ENCODE measurements at places on chromosomes 2 and 18.

DNA sequence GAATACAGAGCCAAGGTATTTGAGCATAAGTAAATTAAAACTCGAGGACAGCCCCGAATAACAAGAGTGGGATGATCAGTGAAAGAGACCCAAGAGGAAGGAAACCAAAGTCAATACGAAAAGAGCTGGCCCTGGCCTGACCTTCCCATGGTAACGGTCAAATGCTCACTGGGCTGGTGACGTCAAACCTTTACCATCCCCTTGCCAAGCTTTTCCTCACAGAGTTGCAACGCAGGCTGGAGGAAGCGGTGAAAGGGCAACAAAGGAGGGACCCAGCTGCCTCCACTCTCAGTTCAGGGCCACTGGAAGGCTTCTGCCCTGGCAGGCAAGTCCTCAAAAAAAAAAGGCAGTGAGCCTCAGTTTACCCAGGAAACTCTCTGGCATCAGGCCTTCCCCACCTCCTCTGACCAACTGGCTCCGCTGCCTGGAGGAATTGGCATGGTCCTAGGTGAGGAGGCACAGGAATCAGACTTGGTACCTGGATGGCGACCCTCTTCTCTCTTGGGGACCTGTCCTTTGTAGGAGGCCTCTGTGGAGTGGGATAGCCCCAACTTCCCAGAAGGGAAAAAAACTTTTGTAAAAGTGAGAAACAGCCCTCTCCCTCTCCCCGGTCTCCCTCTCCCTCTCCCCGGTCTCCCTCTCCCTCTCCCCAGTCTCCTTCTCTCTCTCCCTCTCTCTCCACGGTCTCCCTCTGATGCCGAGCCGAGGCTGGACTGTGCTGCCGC is 212.4 kb downstream of the ANAPC1 start:
- no peak for DNase-seq

DNA sequence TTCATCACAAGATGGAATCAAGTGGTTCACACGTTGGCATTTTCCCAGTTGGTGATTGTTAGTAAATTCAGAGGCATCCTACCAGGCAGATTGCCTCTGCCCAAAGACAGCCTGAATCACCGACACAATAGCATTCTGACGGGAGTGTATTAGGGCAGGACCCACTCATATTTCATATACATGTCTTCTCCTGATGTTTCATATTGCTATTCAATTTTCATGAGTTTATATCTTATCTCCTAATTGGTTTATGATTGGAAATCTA is 14.5 kb upstream of the BMP10 start:
- no peak for DNase-seq

- no peak for DNase-seq
Measured at GRCh38 chr2:18993756-18994338, 364.6 kb downstream of the OSR1 start.

DNA sequence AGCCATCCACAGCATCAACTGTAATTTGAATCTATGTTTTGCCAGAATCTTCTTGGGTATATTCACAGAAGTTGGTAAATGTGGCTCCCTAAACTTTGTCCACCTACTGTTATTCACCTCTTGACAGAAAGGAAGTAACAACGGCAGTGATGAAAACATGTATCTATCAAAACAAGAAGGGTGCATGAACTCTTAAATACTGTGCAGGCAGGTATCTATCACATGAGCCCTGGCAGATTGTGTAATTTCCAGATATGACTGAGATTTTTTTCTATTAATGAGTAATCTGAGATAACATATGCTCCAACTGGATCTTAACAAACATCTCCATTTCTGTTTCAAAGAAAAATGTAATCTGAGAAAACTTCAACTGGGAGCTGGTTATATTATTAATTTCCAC is 36.6 kb downstream of the SFT2D3 start:
- no peak for DNase-seq

GRCh38 chr2:98892871-98893270 is 43.2 kb downstream of the CRACDL start:
- no peak for DNase-seq

DNA sequence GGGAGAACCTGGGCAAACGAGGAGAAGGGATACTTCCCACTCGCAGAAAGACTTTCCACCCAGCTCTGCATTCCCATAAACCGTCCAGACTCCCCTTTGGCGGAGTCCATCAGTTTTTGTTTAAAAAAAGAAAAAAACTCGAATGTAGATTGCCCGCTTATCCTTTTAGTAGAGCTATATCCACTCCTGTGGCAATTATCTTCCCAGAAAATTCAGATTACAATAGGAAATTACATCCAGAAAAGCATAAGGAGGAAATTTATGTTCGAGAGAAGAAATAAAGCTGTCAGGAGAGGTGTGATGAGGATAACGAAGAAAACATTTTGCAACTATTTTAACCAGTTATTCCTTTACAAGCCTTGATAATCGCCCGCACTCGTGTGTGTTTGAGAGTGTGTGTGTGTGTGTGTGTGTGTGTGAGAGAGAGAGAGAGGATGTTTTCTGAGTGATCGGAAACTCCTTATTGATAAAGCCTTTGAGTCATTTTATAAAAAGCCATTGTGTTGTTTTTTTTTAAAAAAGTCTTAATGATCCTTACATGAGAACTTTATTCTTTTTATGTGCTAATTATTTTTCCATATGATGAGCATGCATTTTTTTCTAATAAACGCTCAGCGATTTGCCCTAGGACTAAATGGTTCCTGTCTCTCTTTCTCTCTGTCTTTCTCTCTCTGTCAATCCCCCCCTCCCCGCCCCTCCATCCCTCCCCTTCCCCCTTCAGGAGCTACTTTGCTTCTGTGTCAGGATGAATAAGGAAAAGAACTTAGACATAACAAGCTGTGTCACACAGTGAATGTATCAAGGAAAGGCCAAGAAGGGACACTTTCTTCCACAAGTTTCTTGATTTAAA is 1.1 kb upstream of the PPP3R1 start:
- DNase-seq = no peak

Measured in HS-5 (cell line).